ENCODE measurements at places on chromosomes 5 and 9.

DNA sequence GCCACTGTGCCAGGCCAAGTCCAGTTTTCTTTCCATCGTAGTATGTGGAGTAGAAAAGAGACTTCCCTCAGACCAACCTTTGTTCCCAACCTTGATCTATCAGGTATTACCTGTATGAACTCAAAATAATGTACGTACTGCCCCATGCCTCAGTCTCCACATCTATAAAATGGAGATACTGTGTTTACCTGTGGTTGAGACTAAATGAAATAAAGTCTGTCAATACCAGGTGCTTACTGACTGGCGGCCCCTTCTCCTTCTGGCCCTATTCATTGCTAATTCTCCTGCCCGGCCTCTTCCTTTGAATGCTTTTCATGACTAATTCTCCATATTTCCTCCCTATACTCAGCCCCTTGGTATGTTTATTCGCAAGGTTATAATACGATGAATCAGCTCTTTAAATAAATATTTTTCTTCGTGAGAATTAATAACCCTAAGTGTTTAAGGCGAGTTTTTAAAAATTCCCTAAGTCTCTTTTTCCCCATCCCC, 89.6 kb upstream of the BASP1 start:
- DNase-seq: no peak

DNA sequence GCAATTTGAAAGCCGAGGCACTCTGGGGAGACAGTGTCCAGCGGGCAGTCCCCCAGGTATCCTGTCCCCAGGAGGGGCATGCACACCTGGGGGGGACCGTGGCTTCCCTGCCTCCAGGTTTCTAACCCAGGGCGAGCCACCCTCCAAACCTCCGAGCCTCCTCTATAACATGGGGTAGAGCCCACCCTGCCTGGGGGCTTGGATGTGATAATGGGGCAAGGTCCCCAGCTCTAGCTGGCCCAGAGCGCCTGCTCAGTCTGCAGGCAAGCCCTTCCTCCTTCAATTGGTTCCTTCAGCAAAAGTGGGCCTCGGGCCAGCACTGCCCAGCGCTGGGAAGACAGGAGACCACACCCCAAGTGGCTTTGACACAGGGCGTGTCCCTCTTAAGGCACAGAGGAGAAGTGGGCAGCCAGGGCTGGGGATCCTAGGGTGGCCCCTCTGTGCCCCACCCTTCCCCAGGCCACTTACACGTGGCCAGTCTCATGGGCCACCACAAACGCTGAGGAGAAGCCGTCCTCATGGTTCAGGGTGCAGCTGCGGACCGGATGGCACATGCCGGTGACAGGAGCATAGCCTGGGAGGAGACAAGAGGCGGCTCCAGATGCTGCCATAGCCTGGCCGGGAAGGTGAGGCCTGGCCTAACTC, 94.3 kb downstream of the ZNF354C start:
- DNase-seq: no peak

GRCh38 chr5:128632264-128632663, 94.2 kb upstream of the FBN2 start:
- DNase-seq: no peak

- DNase-seq: no peak
Measured at GRCh38 chr9:9004810-9005209, 1205.2 kb upstream of the DMAC1 start.

GRCh38 chr9:96382839-96383164, 709 bp downstream of the SLC35D2 start:
- DNase-seq: no peak

DNA sequence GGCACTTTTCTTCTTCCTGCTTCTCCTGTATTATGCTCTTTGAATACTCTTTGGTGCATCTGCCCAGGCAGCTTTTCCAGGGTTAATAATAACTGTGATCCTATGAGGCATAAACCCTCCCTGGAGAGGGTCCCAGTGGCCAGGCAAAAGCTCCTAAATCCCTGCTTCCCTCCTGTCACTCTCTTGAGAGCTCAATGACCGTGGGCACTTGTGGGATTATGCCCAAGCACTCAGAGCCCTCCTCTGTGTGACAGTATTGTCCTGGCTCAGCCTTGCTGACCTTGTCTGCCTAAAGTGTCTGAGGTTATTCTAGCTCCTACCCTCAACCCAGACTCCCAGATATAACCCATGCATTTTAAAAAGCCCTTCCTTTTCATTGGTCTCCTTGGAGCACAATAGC, 51.9 kb downstream of the GALNT10 start:
- no peak for DNase-seq

- DNase-seq: no peak
Measured at GRCh38 chr5:28822071-28822470, 1783.7 kb upstream of the CDH9 start.

- DNase-seq: no peak
Measured at GRCh38 chr5:146754621-146755020, 123.9 kb downstream of the PPP2R2B start.

DNA sequence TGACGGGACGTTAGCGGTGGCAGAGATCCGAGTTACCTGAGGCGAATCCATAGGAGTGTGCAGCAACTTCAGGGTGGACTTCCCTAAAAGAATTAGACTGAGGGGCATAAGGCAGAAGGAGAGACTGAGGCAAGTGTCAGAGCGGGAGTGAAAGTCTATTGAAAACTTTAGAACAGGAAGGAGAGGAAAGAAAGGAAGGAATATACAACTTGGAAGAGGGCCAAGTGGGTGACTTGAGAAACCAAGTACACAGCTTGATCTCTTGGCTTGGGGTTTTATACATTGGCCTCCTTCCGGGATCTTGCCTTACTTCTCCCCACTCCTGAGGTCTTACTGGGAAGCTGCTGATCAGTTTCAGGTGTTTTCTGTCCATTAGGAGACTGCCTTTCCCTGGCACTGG, 84.9 kb downstream of the SNX18 start:
- DNase-seq: no peak

DNA sequence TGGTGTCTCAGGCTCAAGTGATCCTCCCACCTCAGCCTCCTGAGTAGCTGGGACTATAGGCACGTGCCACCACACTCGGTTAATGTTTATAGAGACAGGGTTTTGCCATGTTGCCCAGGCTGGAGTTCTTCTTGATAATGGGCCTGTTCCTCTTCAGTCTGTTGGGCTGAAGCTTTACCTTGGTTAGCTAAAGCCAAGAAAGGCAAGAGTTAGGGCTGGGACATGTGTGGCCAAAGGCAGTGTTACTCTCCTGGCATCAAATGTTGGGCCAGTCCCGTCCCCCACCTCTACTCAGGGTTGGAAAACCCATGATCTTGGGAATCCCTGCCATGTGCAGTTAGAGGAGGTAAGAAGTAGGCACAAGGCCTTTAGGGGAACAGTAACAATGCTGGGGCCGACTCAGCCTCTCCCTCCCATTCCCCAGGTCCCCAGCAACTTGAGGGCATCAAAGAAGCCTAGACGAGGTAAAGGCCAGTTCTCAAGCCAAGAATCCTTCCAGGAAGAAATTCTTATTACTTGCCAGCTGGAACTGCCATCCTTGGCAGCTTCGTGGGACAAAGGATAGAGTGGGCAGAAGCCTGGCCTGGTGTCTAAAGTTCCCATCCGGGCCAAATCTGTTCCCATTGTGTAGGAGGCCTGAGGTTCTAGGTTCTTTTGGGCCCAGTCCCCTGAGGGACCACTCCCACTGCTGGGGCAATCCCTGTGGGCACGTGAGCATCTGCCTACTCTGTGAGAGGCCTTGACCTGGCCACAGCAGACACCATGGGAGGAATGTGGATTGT, 4.5 kb downstream of the EGR1 start:
- no peak for DNase-seq

DNA sequence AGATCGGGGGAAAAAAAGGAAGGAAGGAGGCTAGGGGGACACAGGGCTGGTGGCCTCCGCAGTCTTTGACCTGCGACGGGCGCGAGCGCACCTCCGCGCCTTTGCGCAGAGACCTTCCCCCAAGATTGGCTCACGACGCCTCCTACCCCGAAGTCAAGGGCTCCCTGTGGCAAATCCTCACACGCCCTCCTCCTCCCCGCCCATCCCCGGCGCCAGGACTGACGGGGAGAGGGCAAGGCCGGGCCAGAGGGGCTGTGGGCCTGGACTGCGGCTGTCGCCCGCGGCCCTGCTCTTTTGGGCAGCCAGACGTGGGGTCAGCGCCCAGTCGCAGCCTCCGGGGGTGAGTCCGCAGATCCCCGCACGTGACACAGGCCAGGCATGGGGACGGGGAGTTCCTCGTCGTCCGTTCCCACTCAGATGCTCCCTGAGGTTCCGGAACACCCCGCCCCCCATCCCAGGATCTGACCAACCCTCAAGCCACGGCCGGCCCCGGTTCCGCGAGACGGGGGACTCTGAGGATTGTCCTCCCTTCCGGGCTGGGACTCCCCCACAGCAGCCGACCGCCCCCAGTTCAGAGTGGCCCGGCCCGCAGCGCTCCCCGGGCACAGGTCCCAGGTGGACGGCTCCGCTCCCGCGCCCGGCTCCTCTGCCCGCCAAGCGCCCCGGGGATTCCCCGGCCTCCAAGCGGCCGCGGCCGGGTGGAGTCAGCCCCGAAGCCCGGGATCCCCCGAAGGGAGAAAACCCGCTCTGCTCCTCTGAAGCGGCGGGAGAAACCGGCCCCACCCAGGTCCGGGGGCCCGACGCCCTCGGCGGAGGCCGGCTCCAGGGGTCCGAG, 543 bp upstream of the ANKRD33B start:
- DNase-seq: no peak

GRCh38 chr9:87642330-87643106, 83.4 kb upstream of the CTSL start:
- no peak for DNase-seq

DNA sequence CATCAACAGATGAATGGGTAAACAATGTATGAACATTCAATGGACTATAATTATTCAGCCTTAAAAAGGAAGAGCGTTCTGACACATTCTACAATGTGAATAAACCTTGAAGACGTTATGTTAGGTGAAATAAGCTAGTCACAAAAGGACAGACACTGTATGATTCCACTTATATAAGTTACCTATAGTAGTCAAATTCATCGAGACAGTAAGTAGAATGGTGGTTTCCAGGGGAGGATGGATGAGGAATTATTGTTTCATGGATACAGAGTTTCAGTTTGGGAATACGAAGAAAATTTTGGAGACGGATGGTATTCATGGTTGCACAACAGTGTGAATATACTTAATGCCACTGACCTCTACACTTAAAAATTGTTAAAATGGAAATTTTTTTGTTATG, 216.4 kb downstream of the CACNA1B start:
- DNase-seq: no peak

- DNase-seq: no peak
Measured at GRCh38 chr5:92206681-92207080, 823.6 kb upstream of the ARRDC3 start.

GRCh38 chr9:120423812-120424211, 156.2 kb downstream of the CDK5RAP2 start:
- DNase-seq: no peak

- DNase-seq: no peak
Measured at GRCh38 chr9:136763649-136764035, 676 bp downstream of the LCN15 start.

DNA sequence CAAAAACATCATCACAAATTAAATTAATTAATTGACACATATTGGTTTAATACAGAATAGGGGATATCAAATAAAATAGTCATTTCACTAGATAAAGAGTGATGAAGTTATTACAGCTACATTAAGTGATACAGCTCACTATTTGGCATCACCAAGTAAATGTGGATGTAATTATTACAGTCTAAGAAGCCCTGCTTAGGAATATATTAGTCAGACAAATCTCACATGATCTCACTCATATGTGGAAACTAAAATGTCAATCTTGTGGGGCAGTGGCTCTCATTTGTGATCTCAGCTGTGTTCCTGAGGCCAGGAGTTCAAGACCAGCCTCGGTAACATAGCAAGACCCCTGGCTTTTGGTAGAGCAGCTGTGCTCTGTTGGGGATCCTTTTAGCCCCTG, 233.4 kb upstream of the RGMB start:
- no peak for DNase-seq

GRCh38 chr5:60538955-60539866, 160.8 kb downstream of the DEPDC1B start:
- no peak for DNase-seq

GRCh38 chr5:117084067-117084466, 509.4 kb upstream of the SEMA6A start:
- no peak for DNase-seq

DNA sequence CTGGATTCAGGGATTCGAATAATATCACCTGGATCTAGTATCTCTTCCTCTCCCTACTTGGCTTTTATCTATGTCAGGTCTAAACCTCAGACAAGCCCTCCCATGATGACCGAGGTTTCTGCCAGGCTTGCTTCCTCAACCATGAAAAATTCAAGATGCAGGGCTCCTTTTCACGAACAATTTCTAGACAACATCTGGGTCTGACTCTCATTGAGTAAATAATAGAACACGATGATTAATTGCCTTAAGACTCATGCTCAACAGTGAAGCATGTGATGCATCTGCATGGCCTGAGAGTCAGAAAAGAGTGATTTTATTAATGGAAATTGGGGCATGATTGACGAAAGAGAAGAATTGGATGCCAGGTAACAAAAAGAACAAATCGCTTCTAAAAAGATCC, 277.2 kb upstream of the ZNF608 start:
- no peak for DNase-seq

GRCh38 chr9:32906213-32906612, 95.2 kb downstream of the APTX start:
- DNase-seq: no peak

GRCh38 chr9:135678236-135679017, 15.3 kb downstream of the LCN9 start:
- DNase-seq: no peak

GRCh38 chr9:117485176-117485575, 70.3 kb upstream of the ASTN2 start:
- DNase-seq: no peak

DNA sequence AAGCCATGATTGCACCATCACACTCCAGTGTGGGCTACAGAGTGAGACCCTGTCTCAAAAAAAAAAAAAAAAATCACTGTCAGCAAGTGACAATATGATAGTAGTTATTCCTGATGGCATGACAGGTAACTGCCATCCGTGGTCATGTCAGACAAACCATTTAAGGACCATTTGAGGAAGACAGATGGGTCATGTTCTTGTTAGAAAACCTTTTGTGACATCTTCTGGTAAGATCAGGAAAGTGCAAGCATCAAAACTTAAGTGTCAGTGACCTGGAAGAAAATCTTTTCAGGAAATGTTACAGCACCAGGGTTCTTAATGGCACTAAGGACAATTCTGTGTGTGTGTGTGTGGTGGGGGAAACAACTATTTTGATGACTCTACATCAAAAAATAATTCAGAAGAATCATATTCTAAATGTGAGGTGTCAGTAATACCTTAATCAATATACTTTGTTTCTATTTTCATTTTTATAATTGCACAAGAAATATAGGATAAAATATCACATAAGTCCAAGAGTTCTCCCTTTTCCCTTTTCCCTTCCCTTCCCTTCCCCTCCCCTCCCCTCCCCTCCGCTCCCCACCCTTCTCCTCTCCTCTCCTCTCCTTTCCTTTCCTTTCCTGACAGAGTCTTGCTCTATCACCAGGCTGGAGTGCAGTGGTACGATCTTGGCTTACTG, 17.8 kb downstream of the SLC38A9 start:
- no peak for DNase-seq

GRCh38 chr5:39605145-39605544, 180.4 kb upstream of the DAB2 start:
- no peak for DNase-seq

DNA sequence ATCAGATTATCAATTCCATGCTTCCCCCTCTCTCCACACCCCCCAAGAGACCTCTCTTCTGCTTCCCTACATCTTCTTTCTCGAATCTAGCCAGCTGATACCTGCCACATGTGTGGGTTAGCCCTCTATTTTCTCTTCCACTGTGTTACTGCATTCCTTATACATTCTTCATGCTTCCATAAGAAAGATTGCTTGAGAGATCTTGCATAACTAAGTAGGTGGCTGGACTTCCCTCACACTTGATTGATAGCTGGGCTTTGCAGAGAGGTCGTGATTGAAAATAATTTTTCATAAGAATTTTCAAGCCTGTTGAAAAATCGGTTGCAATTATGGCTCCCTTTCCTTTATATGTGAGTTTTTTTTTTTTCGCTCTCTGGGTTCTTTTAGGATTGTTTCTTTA, 33.0 kb upstream of the PANK3 start:
- no peak for DNase-seq

Data from cortex of kidney (tissue), 1 donor.